MM.1S (cell line): ENCODE measurements at places on chromosomes 13 and 19.

- H3K4me1 ChIP-seq = no peaks in the 10 kb centered on the region
- peak; percentile 51 for DNase-seq
- H3K4me3 ChIP-seq = no peak overlapping the region
- no peaks in the 10 kb centered on the region for H3K27me3 ChIP-seq
- no peak overlapping the region for H3K27ac ChIP-seq
- H3K36me3 ChIP-seq = no peaks in the 10 kb centered on the region
Measured at GRCh38 chr13:97344265-97345175, 89.4 kb upstream of the RAP2A start.

DNA sequence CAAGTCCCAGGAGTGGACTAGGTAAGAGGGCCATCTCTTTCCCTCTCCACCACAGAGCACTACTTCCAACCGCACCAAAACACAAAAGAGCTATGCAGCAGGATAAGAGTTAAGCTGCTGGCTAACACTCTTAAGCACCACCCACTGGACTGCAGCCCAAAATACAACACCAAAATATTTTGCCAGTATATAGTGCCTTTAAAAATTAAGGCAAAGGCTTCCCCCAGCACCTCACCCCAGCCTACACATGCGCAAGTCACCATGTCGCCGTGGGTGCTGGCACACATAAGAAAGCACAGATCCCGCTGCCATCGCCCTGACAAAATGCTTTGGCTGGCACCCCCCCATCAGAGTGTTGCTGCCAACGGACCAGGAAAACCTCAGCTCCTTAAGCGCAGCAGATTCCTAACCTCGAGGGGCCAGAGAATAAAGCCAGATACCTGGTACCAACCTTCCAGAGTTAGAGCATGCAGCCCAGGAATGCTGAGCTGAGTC is 608.3 kb downstream of the PCDH17 start:
- no peak overlapping the region for H3K4me3 ChIP-seq
- DNase-seq = no peak
- no peaks in the 10 kb centered on the region for H3K36me3 ChIP-seq
- H3K27me3 ChIP-seq = no peaks in the 10 kb centered on the region

DNA sequence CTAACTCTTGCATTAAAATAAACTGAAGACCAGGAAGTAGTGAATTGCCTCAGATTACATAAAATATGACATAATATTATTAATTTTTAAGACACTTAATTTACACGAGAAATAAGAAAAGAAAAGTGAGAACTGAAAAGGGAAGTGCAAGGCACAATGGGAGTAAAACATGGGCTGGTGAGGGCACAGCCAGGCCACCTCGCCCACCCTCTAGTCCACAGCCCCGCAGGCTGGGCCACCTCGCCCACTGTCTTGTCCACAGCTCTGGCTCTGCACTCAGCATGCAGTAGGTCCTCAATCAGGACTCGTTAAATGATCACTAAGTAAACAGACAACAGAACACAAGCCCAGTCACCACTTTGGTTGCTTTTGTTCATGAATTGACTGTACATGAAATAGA is 67.8 kb upstream of the ARHGEF7 start:
- no peak for DNase-seq
- peaks cover 14% of the 10 kb centered on the region for H3K4me1 ChIP-seq
- H3K27ac ChIP-seq = peak overlapping the region; percentile 53; the same call in 1 of the 2 replicates

DNA sequence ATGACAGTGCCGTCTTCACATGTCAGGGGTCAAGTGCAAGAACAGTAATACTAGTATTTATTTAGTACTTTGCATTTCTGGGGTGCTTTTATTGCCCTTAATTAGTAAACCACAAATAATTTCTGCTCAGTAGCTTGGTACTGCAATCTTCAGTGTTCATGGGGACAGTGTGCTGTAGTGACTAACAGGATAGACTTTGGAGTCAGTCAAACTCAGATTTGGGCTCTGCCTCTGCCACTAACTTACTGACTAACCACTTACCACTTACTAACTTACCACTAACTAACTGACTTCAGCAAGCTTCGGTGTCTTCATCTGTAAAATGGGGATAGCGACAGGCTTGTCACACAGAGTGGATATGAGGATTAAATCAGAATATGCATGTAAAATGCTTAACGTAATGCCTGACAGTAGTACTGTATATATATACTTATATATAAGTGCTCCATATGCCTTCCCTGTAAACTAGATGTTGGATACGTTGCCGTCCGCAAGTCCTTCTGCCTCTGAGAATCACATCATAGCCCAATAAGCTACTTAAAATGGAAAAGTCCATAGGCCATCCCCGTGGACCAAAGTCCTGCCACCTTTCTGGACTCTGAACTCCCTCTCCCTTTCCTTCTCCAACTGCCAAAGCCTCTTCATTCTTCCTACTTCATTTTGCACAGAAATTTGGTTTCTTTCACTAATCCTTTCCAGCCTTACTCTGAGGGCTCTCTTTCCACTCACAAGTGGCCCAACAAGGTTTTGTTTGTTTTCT is 158.1 kb downstream of the ZIC5 start:
- no peak overlapping the region for H3K4me3 ChIP-seq
- DNase-seq = no peak
- no peaks in the 10 kb centered on the region for H3K4me1 ChIP-seq
- H3K27ac ChIP-seq = no peak overlapping the region

GRCh38 chr19:55179606-55180484 is at the start of gene SYT5:
Gene SYT5 (minus strand): TSS chr19:55180289. CDS start chr19:55179041, 1,248 bp downstream.
- peaks cover 8% of the 10 kb centered on the region; the same call in 1 of the 2 replicates for H3K4me1 ChIP-seq
- no peak within 1 kb of the TSS for H3K27ac ChIP-seq
- DNase-seq = peak; percentile 30
- peaks cover 96% of the 10 kb centered on the region for H3K27me3 ChIP-seq
- H3K4me3 ChIP-seq = peak within 1 kb of the TSS; percentile 37

DNA sequence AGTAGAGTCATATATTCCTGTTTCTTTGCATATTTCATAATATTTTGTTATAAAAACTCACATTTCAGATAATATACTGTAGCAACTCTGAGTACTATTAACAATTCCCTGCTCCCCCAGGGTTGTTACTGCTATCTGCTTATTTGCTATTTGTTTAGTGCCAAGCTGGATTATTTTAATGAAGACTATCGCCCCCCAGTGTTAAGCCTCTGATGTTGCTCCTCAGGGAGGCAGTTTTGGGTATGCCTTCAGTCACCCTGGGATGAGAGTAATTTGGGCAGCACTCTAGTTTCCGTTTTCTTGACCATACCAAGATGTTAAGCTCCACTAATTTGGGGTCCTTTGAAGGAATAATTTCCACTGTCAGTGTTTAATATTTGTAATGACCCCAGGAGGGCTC is 46.0 kb downstream of the MICU2 start:
- no peak for DNase-seq
- H3K4me1 ChIP-seq = no peaks in the 10 kb centered on the region
- H3K27me3 ChIP-seq = no peaks in the 10 kb centered on the region

DNA sequence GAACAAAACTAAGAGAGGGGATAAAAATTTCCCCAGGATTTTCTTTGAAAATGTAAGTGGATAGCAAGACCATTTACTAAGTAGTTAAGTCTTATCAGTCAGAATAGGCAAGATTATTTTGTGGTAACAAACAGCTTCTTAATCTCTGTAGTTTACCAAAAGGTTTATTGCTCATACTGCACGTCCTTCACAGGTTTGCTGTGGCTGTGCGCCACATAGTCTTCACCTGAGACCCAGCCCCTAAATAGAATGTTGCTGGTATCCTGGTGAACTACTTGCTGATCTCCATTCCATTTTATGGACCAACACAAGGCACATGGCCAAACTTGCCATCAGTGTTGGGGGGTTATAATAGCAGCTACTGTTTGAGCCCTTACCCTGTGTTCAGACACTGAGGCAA is 44.6 kb downstream of the FNDC3A start:
- no peak overlapping the region for H3K27ac ChIP-seq
- DNase-seq = no peak
- H3K36me3 ChIP-seq = no peaks in the 10 kb centered on the region
- no peak overlapping the region for H3K4me3 ChIP-seq
- no peaks in the 10 kb centered on the region for H3K4me1 ChIP-seq
- H3K27me3 ChIP-seq = no peaks in the 10 kb centered on the region

GRCh38 chr19:48842789-48843162 is 6.5 kb upstream of the HSD17B14 start:
- no peaks in the 10 kb centered on the region for H3K27me3 ChIP-seq
- no peak overlapping the region for H3K4me3 ChIP-seq
- H3K4me1 ChIP-seq = no peaks in the 10 kb centered on the region
- H3K36me3 ChIP-seq = no peaks in the 10 kb centered on the region
- H3K27ac ChIP-seq = no peak overlapping the region

DNA sequence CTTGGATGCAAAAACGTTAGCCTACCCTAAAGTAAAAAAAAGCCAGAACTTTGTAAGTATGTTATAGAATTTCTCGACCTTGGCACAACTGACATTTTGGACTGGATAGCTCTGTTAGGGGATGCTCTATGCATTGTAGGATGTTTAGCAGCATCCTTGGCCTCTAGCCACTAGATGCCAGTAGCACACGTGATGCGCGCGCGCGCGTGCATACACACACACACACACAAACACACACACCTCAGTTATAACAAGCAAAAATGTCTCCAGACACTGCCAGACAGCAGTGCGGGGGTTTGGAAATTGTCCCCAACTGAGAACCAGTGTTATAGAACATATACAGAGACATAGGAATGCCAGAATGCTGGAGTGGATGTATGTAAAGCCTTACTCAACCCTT is 17.2 kb downstream of the ZNF226 start:
- H3K4me3 ChIP-seq = no peak overlapping the region
- no peak overlapping the region for H3K27ac ChIP-seq

- no peak overlapping the region for H3K4me3 ChIP-seq
- no peaks in the 10 kb centered on the region for H3K4me1 ChIP-seq
- H3K36me3 ChIP-seq = no peaks in the 10 kb centered on the region
- no peak for DNase-seq
- no peaks in the 10 kb centered on the region for H3K27me3 ChIP-seq
Measured at GRCh38 chr13:84739021-84739420, 856.7 kb upstream of the SLITRK1 start.

DNA sequence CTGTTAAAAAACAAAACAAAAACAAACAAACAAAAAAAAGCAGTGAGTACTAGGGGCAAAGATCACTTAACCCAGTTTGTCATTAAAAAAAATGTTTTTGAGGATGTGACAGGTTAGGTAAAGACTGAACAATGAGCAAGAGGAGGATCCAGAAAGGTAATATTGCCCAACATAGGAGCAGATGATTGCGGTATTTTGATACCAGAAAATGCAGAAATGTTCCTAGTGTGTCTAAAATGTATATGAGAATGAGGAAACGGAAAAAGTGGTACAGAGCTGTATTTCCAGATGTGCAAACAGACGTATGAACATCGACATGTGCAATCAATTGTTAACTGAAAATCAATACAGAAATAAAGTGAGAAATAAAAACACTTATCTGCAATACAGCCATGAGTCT is 4.9 kb upstream of the LILRA4 start:
- no peaks in the 10 kb centered on the region for H3K36me3 ChIP-seq
- no peak for DNase-seq
- H3K4me1 ChIP-seq = peaks cover 6% of the 10 kb centered on the region; the same call in 1 of the 2 replicates
- no peak overlapping the region for H3K27ac ChIP-seq
- no peak overlapping the region for H3K4me3 ChIP-seq

- no peak for DNase-seq
- H3K4me1 ChIP-seq = no peaks in the 10 kb centered on the region
- H3K36me3 ChIP-seq = no peaks in the 10 kb centered on the region
- no peak overlapping the region for H3K27ac ChIP-seq
Measured at GRCh38 chr13:25249001-25249543, 38.2 kb downstream of the MTMR6 start.

DNA sequence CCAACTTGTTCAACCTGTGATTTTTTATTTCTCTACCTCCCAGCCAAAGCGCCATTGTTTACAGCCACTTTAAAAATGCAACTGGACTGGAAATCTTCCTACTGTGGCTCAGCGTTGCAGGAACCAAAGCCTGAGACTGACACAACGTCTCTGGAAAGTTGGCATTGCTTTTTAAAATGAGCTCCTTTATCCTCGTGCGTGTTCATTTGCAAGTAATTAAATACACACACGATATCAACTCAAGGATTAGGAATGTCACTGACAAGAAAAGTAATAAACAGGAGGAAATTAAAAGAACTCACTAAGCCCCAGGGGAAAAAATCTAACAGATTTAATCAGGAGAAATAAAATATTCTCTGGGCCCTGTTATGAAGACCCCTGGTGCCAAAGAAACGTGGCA is 184.6 kb upstream of the IRS2 start:
- no peak overlapping the region for H3K4me3 ChIP-seq
- no peaks in the 10 kb centered on the region for H3K36me3 ChIP-seq
- H3K4me1 ChIP-seq = no peaks in the 10 kb centered on the region
- no peak for DNase-seq

DNA sequence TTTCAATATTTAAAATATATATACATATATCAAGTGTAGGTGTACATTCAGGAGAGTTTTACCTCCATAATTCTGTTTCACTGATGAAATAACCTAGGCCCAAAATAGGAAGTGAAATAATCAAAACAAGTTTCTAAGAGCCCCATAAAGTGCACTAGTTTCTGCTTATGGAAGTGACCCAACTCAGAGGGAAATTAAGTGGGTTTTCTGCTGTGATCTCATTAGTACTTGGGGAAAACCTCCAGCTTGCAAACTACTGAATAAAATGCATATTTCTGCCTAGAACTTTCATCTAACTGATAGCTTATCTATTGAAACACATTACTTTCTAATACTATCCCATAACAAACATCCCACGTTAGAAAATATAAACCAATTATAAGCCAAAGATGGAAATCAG is 45.4 kb upstream of the MIR17HG start:
- no peak overlapping the region for H3K4me3 ChIP-seq
- DNase-seq = no peak
- H3K27ac ChIP-seq = no peak overlapping the region
- no peaks in the 10 kb centered on the region for H3K27me3 ChIP-seq
- no peaks in the 10 kb centered on the region for H3K36me3 ChIP-seq

GRCh38 chr19:48043675-48044258 is at the start of gene CABP5:
Gene CABP5 (minus strand): TSS chr19:48044079. CDS start chr19:48043922, 157 bp downstream.
- no peak for DNase-seq
- H3K27ac ChIP-seq = no peak within 1 kb of the TSS
- no peaks in the 10 kb centered on the region for H3K36me3 ChIP-seq

DNA sequence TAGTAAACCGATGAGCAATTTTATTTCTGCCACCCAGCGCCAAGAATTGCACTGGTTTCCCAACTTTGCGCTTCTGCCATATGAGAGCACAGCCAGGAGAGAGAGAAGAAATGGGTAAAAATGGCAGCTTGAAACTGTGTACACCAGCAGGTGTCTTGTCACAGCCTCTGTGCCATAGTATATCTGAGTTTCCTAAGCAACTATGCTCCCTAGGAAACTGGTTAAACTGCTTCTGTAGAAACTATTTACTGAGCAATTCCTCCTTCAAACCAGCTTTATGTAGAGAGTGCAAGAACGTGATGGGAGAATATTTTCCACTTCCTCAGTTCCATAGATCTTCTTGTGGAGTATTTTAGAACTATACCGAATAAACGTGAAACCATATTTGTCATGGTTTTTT is 1361.3 kb downstream of the PCDH9 start:
- H3K4me1 ChIP-seq = no peaks in the 10 kb centered on the region
- H3K27me3 ChIP-seq = no peaks in the 10 kb centered on the region
- H3K4me3 ChIP-seq = no peak overlapping the region
- H3K27ac ChIP-seq = no peak overlapping the region
- no peak for DNase-seq
- H3K36me3 ChIP-seq = no peaks in the 10 kb centered on the region
